Cortex of kidney (tissue), 1 donor: ENCODE measurements at places on chromosomes 13 and 19.

DNA sequence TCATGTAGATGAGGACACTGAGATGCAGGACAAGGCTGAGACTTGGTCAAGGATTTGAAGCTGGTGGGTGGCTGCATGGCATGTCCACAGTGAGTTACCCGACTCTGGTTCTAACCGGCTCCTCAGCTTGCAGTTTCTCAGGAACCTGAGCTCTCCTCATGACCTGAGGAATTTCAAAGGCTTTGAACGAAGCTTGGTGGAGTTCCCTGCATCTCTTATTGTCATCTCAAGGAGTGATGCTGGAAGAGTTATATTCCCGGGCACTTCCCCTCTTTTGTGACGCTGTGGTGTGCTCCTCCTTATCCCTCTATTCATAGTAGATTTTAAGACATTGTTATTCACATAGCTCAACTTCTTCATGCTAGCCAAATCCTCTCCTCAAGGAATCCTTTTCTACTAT lies 500.1 kb upstream of the HTR2A start:
- no peak for DNase-seq

DNA sequence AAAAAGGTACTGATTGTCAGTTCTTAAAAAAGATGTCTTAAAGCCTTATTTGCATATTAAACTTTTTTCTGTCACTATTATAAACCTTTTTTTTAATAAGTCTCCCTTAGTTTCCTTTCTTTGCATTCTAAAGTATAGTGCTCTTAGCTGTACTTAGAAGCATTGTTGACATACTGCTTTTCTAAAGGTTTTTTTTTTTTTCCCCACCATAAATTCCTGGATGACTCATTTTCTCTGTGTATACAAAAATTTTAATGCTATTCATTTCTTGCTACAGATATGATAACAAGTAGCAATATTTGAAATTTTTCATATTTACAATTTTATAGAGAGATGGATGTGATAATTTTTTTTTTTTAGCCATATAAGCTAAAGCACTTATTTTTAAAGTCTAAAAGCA lies 43.5 kb downstream of the METTL21C start:
- no peak for DNase-seq

DNA sequence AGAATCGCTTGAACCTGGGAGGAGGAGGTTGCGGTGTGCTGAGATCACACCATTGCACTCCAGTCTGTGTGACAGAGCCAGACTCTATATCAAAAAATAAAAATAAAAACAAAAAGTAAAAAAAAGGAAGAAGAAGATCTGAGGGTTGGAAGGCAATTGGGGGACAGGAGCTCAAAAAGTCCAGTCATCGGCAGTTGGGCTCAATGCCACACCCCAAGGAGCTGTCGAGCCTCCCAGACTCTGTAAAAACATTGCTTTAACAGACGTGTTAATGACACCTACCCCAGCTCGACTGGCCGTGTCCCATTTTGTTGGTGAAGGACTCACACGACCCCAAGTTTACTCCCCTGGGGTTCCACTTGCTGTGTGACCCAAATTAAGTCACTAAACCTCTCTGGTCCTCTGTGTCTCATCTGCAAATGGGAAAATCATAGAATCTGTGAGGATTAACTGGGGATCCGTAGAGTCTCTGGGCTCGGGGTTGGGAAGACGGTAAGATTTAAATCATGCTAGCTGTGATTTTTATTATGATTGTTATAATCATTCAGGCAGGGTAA lies 7.0 kb downstream of the GNA15 start:
- DNase-seq: no peak

- DNase-seq: no peak
These were observed 10.1 kb downstream of the NLRP12 start for GRCh38 chr19:53813996-53814395.

DNA sequence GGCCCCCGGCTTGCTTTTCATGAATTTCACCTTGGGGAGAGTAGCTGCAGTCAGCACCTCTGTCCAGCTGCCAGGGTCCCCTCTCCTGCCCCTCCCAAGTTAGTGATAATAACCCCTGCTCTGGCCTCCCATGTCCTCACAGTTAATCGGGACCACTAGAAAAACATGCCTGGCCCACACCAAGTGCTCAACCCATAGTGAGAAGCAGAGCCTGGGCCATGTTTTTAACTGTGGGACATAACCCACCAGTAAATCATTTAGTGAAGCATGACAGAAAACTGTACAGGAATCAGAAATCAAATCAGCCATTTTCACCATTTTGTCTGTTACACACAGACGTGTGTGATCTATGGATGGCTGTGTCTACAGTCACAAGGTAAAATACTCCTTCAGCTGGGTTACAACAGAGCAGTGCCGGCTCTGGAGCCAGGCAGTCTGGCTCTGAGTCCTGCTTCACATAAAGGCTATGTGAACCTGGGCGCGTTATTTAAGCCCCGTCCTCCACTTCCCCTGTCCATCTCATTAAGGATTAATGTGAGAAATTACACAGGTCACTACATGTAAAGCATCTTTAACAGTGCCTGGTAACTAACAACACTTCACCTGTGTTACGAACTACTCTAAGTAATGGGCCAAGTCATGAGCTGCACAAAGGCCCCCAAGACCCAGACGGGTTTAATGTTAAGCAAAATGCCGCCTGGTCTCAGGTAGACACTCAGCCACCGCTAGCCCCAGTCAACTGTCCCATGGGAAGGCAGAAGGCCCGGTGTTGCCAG lies 7.6 kb upstream of the ECH1 start:
- no peak for DNase-seq

DNA sequence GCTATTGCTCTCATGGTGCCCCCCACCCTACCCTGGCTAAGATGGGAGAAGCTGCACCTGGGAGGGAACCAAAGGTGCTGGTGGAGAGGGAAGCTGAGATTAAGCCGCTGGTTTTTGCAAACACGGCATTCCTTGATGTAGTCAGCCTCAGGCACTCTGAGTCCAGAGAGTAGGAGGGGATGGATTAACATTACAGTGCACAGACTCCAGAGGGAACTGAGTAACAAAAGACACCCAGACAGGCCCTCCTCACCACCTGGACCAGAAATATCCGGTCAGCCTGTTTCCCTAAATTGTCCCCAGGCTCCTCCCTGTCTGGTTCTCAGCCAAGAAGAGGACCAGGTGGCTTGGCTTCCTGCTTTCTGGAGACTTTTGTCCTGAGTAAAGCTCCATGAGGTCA lies 28.9 kb upstream of the PABPC3 start:
- DNase-seq: no peak

DNA sequence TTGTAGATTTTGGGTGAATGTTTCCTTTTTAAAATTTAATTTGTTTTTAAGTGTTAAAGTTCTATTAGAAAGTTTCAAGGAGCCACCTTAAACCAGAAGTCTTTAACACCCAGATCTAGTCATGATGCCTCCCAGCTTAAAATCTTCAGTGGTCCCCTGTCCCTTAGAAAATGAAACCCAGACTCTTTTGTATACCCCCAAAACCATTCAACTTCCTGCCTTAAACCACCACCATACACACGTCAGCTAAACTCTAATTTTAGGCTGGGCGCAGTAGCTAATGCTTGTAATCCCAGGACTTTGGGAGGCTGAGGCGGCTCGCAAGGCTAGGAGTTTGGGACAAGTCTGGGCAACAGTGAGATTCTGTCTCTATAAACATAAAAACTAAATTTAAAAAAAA lies 37.9 kb downstream of the N4BP2L1 start:
- no peak for DNase-seq

DNA sequence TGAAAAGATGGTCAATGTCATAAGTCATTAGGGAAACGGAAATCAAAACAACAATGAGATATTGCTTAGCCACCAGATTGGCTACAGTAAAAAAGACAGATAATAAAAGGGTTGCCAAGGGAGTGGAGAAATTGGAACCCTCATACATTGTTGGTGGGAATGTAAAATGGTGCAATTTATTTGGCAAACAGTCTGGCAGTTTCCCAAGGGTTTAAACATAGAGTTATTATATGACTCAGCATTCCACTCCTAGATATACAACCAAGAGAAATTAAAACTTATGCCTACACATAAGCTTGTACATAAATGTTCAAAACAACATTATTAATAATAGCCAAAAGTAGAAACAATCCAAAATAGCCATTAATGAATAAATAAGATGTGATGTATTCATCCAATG lies 9.9 kb upstream of the ZNF227 start:
- no peak for DNase-seq

DNA sequence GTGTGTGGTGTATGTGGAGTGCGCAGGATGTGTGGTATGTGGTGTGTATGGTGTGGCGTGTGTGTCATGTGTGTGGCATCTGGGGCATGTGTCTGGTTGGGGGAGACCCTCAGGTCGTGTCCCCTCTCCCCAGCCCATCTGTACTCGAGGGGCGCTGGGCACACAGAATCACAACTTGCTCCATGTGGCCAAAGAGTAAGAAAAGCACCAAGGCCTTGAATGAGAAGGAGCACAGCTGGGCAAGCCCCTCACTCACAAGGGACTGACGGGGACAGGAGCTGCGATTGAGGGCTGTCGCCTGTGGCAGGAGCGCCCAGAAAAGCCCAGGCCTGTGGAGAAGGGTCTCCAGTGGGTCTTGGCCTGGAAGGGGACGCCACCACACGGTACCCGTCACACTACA lies 62.8 kb downstream of the PEPD start:
- DNase-seq: no peak

DNA sequence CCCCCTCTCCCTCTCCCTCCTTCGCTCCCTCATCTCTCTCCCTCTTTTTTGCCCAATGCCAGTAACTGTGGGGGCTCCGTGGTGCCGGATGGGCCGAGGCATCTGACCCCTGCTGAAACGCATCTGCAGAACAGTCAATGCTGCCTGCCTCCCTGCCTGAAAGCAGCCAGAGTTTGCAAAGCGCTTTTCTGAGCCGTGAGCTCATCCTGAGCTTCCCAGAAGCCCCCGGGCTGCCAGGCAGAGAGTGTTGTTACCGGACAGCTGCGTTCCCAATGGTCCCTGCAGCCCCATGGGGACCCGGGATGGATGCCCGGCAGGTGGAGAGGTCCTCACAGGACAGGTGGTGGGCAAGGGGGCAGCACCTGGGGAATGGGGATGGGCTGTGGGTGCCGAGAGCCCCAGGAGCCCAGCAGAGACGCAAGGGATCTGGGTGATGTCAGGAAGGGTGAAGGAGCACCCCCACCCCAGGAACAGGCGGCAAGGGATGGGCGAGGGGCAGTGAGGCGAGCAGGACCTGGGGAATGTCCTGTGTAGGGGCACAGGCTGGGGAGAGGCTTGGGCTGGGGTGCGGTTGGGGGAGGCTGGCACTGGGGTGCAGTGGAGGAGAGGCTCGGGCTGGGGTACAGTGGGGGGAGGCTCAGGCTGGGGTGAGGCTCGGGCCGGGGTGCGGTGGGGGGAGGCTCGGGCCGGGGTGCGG lies 33.0 kb downstream of the GPX4 start:
- DNase-seq: no peak

GRCh38 chr19:16373989-16374388 lies 49.4 kb downstream of the KLF2 start:
- DNase-seq: no peak

DNA sequence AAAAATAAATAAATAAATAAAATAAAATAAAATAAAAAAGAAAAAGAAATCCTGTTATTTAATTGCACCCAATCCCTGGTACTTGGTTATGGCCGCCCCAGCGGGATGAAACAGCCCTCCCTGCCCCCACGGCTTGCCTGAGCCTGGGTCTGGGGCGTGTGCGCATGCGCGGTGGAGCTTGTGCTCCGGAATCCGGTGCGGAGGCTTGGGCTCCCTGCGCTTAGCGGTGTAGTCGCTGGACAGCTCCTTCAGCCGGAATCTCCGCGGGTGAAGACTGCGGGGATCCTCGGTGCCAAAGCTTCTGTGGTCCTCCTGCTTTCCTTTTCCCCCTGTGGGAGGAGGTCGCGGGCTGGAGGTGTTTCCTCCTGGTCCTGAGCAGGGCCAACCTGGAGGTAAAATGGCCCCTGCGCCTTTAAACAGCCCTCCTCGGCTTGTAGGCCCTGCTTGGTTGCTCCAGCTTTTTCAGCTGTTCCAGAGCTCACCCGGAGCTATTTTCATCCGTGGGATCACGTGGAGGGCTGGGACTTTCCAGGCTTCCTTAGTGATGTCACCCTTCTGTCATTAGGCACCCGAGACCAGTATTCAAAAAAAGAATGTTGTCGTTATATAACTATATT lies at the start of gene PLA2G4C:
Gene PLA2G4C, minus strand, starts transcription at position 468 of the 617 bp plus-strand sequence. CDS start 4,288 bp downstream, outside the sequence.
- DNase-seq: no peak

DNA sequence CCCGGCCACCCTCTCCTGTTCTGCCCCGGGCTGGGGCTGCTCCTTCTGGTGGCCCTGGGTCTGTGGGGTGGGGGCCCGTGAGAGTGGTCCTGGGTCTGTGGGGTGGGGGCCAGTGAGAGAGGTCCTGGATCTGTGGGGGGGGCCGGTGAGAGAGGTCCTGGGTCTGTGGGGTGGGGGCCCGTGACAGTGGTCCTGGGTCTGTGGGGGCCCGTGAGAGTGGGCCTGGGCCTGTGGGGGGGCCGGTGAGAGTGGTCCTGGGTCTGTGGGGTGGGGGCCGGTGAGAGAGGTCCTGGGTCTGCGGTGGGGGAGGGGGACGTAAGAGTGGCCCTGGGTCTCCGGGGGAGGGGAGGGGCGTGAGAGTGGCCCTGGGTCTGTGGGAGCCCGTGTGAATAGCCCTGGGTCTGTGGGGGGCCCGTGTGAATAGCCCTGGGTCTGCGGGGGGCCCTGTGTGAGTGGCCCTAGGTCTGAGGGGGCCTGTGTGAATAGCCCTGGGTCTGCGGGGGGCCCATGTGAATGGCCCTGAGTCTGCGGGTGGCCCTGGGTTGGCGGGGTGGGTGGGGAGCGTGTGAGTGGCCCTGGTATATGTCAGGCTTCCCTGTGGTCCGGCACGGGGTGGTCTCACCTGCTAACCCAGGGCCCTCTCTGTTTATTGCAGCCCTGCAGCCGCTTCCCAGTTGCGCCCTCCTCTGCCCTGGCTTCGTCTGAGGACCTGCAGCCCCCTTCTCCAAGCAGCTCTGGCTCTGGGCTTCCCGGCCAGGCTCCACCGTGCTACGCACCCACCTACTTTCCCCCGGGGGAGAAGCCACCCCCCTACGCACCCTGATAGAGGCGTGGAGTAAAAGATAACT lies 52.3 kb downstream of the TMEM255B start:
- DNase-seq: no peak

- peak; percentile 27 for DNase-seq
These were observed 14.1 kb downstream of the RDH8 start for GRCh38 chr19:10027158-10027997.

GRCh38 chr19:7250951-7251350 lies 43.3 kb downstream of the INSR start:
- DNase-seq: no peak

DNA sequence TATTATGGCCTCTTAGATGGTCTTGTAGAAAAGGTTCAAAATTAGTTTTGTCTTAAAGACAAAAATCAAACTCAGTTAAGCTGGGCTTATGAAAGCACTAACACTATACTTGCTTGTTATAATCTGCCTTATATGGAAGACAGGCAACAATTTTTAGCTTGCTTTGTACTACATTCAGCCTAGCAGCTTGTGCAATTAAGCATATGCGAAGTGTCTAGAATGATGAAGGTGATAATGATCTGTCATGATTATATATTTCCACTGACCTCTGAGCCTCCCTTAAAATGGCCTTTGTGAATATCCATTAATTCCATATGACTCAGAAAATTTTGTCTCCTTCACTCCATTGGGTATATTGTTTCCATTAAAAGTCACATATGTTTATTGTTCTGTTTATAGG lies 834.9 kb downstream of the OLFM4 start:
- no peak for DNase-seq
